ENCODE measurements at places on chromosomes 12 and 14.

DNA sequence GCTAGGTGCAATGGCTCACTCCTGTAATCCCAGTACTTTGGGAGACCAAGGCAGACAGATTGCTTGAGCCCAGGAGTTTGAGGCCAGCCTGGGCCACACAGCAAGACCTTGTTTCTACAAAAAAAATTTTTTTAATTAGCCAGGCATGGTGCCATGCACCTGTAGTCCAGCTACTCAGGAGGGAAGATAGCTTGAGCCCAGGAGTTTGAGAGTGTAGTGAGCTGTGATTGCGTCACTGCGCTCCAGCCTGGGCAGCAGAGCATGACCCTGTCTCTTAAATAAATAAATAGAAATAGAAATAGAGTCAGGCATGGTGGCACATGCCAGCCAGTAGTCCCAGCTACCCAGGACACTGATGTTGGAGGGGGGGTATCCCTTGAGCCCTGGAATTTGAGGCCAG, 36.7 kb upstream of the CLIP1 start:
- no peak for DNase-seq

- DNase-seq = no peak
These were observed 264.7 kb downstream of the APAF1 start for GRCh38 chr12:98909746-98910145.

- DNase-seq = no peak
These were observed 2.6 kb downstream of the GLRX5 start for GRCh38 chr14:95537298-95538089.

DNA sequence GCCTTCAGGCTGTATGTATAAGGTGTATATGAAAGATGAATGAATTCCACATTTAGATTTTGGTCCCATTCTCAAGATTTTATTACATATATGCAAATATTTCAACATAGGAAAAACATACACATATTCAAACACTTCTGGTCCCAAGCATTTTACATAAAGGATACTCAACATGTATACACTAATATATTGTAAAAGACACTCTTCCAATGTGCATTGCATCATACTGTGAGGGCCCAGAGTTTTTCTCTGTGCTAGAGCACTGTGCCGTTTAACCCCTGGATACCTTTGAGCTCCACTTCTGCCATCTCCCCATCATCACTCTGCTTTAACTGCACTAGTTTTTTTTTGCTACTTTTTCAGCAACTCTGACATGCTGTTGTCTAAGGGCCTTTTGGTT, 48.1 kb downstream of the ZDHHC17 start:
- DNase-seq = no peak

- no peak for DNase-seq
These were observed 20.4 kb downstream of the GPR65 start for GRCh38 chr14:88025313-88025712.

DNA sequence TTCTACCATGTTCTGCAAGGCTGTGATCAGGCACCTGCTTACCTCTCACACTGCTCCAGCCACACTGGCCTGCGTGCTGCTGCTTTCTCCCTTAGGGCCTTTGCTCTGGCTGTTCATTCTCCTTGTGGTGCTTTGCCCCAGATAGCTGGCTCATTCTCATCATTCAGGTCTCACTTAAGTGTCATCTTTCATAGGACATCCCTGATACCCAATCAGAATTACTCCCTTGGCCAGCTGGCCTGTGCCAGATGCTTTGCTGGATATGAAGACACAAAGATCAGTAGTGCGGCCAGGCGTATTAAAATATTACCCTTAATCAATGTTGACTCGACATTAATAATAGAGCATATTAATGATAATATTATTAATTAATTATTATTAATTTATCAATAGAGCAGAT, 143.8 kb upstream of the FGD4 start:
- DNase-seq = no peak

DNA sequence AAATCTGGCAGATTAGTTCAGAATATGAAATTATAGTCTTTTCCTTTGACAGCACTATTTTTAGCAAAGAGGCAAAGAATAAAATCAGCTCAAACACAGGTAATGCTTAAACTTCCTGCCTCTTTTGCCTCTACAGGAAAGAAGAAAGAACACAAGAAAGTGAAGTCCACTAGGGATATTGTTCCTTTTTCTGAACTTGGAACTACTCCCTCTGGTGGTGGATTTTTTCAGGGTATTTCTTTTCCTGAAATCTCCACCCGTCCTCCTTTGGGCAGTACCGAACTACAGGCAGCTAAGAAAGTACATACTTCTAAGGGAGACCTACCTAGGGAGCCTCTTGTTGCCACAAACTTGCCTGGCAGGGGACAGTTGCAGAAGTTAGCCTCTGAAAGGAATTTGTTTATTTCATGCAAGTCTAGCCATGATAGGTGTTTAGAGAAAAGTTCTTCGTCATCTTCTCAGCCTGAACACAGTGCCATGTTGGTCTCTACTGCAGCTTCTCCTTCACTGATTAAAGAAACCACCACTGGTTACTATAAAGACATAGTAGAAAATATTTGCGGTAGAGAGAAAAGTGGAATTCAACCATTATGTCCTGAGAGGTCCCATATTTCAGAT, 17.4 kb downstream of the TMPO start:
- no peak for DNase-seq

DNA sequence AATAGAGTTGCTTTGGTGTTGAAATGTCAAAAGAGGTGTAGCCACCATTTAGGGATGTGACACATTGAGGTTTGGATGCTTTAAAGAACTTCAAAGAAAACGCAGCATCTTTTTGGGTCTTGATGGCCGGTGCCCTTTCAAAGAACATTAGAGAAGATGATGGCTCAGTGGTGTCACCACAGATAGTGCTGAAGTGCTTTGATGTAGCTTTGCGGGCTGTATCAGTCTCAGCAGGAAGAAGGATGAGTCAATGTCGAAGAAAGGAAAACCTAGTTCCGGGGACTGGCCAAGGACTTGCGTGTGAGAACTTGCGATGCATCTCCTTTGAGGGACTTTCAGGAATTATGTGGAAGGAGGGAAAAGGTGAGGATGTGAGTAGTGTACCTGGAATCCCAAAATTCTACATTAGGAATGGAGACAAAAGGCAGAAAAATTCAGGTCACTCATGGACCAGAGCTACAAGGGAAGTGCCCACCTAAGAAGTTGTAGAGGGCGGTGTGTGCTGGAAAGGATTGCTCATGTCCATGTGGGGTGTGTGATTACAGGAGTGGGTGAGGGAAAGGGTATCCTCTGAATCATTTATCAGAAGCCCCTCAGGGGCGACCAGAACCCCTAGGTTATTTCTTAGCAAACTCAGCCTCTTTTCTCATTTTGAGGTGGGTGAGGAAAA, 39.7 kb upstream of the GZMB start:
- no peak for DNase-seq

DNA sequence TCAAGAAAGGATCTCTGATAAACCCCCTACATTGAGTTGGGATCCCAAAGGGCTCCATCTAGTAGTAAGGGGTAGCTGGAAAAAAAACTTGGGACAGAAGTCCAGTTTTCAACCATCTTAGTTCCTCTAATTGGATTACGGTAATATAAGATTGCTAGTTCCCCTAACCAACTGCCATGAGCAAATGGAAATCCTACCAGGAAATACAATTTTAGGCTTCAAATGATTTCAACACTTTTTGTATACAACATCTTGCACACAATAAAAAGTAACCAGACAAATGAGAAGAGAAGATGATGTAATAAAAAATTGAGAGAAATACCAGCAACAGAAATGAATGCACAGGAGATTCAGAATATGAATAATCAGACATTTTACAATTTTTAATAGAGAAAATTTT, 73.0 kb downstream of the TSHR start:
- DNase-seq = no peak

GRCh38 chr12:132305560-132305966, 23.8 kb downstream of the GALNT9 start:
- DNase-seq = no peak

DNA sequence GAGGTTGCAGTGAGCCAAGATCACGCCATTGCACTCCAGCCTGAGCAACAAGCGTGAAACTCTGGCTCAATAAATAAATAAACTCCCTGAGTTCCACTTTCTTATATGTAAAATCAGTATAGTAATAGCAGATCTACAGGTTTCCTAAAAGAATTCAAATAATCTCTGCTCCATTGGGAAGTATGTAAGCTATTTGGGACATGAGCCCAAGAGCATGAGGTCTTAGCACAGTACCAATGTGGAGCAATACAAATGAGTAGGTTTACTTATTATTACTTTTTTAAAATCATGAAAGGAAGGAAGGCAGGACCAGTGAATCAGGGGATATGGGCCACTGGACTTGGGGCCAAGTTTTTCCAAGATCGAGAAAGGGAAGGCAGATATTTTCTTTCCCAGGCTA, 216.9 kb upstream of the DIO2 start:
- DNase-seq = no peak

DNA sequence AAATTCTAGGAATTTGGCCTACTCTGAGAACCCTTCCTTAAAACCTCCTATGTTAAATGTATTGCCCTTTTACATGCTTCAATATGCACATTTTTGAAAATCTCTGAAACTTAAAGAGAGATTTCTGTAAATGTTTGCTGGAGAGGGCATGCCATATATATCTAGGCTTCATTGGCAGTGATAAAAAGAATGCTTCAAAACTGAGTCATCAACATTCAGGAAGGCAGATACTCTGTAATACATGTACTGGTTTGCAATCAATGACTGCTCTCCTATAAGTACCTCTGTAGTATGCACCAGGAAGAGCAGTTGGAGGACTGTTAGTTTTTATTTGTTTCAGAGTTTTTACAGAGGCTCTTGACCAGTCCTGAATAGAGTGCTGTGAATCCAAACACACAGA, 739.9 kb downstream of the SLC16A7 start:
- no peak for DNase-seq

GRCh38 chr12:119627019-119627643, 33.6 kb downstream of the TMEM233 start:
- no peak for DNase-seq

DNA sequence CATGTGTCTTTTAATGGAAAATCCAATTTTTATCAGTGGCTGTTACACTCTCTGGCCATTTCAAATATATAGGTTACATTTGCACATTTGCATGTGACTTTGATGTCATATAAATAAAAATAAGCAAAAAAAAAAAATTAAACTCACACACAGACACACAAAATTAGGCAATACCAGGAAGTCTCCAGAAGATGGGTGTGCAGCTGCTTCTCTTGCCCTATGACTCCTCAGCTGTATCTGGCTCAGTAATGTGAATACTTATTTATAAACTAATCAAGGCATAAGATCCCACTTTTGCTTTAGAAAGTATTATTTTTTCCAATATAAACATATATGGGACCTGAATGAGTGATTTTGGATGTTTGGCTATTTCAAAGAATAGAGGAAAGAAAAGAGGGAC, 461.1 kb downstream of the LRIG3 start:
- DNase-seq = no peak

DNA sequence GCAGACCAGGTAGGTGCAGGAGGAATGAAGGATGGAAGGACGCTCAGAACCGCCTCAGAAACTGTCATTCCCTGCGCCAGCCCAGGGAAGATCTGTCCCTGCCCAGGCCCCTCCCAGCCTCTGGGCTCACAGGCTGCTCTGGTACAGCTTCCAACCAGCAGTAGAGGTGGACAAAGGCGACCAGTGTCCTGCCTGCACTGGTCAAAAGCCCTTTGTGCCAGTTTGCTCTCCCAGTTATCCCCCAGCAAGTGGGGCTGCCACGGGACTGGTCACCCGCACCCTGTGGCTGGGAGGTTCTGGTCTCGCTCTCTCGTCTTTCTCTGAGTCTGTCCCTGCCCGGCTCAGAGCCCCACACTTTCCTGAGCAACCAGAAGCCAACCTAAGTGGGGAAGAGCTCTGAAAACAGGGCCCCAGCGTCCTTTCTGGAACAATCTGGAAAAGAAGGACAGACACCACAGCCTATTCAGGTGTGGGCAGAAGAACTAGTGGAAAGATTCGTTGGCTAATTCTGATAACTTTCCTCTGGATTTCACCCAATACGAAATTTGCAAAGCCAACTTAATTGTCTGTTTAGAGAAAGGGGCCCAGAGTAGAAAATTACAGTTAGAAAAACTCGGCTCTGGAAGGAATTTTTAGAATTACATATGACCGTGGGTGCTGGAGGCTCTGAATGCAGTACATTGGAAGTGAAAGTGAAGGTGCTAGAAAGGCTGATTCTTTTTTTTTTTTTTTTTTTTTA, 21.7 kb downstream of the SNRNP35 start:
- DNase-seq = no peak

GRCh38 chr12:20260851-20261250, 107.5 kb upstream of the PDE3A start:
- DNase-seq = no peak

GRCh38 chr12:19196959-19197630, 67.6 kb downstream of the PLEKHA5 start:
- DNase-seq = no peak

- no peak for DNase-seq
These were observed 75.6 kb downstream of the ARL6IP4 start for GRCh38 chr12:123056053-123056452.

- peak; percentile 18 for DNase-seq
These were observed 44.9 kb downstream of the LIN7A start for GRCh38 chr12:80892597-80893445.

DNA sequence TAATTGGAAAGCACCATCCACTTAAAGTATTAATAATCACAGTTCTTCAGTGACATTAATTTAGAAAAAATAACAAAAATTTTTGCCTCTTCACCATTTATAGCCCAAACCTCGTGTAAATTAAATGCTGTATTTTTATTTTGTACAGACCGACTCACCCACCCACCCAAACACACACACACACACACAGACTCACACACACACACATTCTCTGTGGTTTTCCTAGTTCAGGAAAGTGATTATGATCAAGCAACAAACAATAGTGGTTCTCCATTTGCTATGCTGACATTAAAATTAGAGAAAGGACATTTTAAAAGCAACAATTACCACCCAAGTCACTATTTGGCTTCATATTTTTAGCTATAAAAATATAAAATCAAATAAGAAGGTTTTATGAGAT, 112.5 kb upstream of the FLRT2 start:
- no peak for DNase-seq

GRCh38 chr12:125104982-125105381, 39.7 kb downstream of the AACS start:
- DNase-seq = no peak

- DNase-seq = no peak
These were observed 771.7 kb upstream of the TMEM132C start for GRCh38 chr12:127494961-127495915.

DNA sequence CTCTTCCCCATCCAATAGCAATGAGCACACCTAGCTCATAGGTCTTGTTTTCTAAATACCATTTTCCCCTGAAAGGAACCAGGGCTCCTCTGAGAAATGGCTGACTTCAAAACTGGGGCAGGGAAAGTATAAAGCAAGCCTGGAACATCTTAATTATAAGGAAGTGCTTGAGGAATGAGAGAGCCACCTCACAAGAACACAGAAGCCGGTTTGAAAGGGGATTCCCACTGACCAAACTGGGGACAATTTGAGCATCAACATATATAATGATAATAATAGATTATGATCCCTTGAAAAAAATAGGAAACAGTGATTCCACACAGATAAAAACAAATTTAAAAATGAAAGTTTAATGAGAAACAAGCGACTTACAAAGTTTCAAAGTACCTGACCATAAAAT, 22.1 kb downstream of the PTGER2 start:
- no peak for DNase-seq

GRCh38 chr12:6065863-6066199, 58.6 kb downstream of the VWF start:
- no peak for DNase-seq

Data from GM13977 (cell line).